ENCODE measurements at places on chromosomes 5 and 9.

DNA sequence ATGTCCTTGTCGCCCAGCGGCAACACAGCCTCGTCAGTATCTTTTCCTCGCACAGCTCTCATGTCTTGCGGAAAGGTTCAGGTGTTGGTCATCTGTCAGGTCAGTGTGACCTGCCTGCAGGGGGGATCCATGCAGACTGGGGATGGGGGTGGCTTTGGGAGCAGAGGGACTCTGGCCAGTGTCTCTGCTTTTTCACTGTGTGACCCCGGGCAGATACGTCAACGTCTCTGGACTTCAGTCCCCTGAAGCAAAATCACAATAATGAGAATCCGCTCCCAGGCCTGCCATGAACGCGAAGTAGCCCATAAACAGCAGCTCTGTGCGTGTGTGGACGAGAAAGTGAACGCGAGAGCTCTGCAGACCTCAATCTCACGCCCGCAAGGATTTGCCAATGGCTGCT is 75.7 kb upstream of the FCN1 start:
- DNase-seq: no peak

DNA sequence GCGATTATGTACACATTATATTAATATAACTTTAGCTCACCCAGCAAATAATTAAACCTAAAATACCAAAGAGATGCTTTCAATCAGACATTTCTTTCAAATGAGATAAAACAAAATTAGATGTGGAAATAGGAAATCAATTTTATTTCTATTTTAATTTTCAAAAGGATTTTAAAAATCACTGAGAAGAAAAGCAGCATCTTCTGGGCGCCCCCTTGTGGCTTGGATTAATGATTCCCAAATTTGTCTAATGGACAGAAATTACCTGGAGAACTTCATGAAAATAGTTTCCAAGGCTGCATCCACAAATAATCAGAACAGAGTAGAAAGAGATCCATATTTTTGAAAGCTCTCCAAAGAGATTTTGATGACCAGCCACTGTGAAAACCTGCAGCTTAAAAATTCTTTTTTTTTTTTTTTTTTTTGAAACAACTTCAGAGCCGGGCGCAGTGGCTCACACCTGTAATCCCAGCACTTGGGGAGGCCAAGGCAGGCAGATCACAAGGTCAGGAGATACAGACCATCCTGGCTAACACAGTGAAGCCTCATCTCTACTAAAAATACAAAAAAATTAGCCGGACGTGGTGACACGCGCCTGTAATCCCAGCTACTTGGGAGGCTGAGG is 50.9 kb upstream of the CEMIP2 start:
- DNase-seq: no peak

- DNase-seq: no peak
Observed at GRCh38 chr9:91785447-91785842, 164.6 kb downstream of the ROR2 start.

- no peak for DNase-seq
Observed at GRCh38 chr9:128987805-128988204, 40.3 kb downstream of the NUP188 start.

DNA sequence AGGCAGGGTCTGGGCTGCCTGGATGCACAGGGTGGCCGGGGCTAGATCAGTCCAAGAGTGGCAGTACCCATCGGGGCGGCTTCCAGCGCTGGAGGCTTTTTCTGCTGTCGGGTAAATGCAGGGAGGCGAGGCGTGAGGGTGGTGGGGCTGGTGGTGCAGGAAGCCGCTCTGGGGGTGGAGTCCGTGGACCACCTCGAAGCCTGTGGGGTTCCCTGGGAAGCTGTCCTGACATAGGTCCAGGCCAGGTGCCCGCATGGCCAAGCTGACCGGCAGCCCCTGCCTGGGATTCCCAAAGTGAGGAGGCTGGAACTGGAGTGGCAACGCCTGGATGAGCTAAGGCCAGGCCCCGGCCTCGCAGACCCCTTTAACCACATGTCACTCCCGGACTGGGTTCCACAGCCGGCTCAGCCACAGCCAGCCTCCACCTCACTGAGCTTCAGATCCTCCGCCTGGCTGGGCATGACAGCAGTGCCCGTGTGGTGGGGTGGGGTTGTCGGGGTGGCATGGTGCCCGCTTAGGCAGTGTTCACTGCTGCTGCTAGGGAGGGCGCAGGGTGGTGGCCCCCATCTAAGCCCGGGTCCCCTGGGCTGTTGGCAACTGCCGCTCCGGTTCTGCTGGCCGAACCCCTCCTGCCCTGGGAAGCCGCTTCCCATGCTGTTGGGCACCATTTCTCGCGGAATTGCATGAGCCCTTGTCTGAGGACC is 1.4 kb upstream of the QRFP start:
- DNase-seq: no peak

- DNase-seq: no peak
Observed at GRCh38 chr5:78001197-78001596, 225.1 kb upstream of the TBCA start.

Data from CD4-positive, alpha-beta T cell treated with Interferon gamma for 1 hour (primary cell).